ENCODE measurements at places on chromosomes 3 and 15. TPM values are rescaled to one million over a fixed set of nuclear protein-coding genes. Genes with fewer than 3 reads are reported as not detected.

The EBLN2 gene
- polyA plus RNA-seq, result 1.4 TPM

The SLC2A2 gene
- 0.63 TPM for polyA plus RNA-seq

The CSPG4 gene
- polyA plus RNA-seq, result 0.35 TPM

The NR1I2 gene
- polyA plus RNA-seq, result not detected

The ZNF80 gene
- polyA plus RNA-seq, result not detected

The C3orf85 gene
- polyA plus RNA-seq, result not detected

The FAN1 gene
- 5.7 TPM for polyA plus RNA-seq

The GOLGA8T gene
- 0.06 TPM for polyA plus RNA-seq

The IRAK2 gene
- 8.6 TPM for polyA plus RNA-seq

The AADACL2 gene
- not detected for polyA plus RNA-seq

The MBNL1 gene
- 65.1 TPM for polyA plus RNA-seq

The HHLA2 gene
- not detected for polyA plus RNA-seq

The VWA5B2 gene
- 0.19 TPM for polyA plus RNA-seq

The TOPAZ1 gene
- polyA plus RNA-seq, result not detected

The MUSTN1 gene
- polyA plus RNA-seq, result 0.54 TPM

The WDR73 gene
- 49.6 TPM for polyA plus RNA-seq

The FSIP1 gene
- polyA plus RNA-seq, result 0.43 TPM

The ADPRH gene
- polyA plus RNA-seq, result not detected

The C3orf22 gene
- polyA plus RNA-seq, result not detected

The LYZL4 gene
- polyA plus RNA-seq, result not detected

The GCNT3 gene
- 0.08 TPM for polyA plus RNA-seq

The ABHD14A gene
- polyA plus RNA-seq, result 22.1 TPM

The SMCO1 gene
- polyA plus RNA-seq, result not detected

Measured in SK-N-SH (cell line).